ENCODE measurements at places on chromosomes 5 and 9. TPM values are rescaled to one million over a fixed set of nuclear protein-coding genes. Genes with fewer than 3 reads are reported as not detected.

DNA sequence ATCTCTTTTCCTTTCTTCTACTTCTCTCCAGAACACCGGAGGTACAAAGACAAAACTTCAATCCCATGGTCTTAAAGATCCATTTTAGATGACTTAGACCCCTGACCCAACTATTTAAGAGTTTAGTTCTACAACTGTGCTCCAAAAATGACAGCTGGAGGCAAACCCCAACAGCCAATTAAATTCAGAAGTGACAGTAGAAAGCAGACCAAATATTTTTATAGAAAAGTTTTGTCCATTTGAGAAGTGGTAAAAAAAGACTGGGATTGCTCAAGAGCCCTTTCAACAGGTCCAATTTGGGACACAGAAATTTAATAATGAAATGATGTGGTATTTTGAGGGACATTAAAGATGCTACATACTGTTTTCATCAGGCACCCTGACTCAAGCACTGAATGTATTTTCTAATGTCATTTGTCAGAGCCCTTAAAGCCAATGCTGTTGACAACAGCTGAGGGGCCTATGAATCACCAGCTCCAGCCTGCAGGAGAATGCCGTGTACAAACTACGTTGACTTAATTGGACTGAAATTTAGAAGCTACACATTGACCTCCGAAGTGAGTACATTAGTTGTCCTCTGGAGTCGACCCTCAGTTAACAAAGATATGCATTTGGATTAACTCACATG is 147.5 kb upstream of the PIK3R1 start:
- H3K27ac ChIP-seq = no peak overlapping the region
- no peak for DNase-seq
- no peaks in the 10 kb centered on the region for H3K27me3 ChIP-seq
- H3K4me3 ChIP-seq = no peak overlapping the region
- no peaks in the 10 kb centered on the region for H3K36me3 ChIP-seq

The SPOCK1 gene
- not detected for total RNA-seq

The EGFLAM gene
- not detected for total RNA-seq

The SLC25A2 gene
- 0.25 TPM for total RNA-seq

DNA sequence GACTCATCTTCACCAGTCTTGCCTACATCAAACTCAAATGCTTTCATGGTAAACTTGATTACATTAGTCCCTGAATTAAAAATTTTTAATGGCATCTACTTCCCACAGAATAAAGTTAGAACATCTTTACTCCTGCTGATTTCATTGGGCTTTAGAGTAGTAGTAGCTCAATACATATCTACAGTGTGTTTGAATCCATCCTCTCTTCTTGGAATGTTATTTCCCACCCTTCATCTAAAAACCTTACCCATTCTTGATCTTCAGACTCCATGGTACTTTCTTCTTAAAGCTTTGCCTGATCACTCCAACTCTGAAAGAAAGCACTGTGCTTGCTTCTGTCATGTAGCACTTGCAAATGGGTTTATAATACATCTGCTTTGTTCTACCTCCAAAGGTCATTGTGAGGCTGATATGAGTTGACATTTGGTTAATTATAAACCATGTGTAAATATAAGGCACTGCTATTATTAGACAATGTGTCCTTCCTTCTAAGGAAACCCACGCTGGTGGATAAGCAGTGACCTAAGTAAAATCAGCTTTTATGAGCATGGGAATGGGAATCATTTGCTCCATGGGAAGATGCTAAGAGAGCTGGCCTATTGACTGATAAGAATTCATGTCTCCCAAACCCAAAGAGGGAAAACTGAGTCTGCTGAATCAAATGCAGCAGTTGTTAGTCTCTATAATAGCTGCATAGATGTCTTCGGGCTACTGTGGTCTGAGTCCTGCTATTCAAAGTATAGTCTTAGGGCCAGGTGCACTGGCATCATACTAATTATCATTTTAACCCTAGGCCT is 7.5 kb upstream of the PRLR start:
- H3K4me1 ChIP-seq = no peaks in the 10 kb centered on the region
- H3K36me3 ChIP-seq = no peaks in the 10 kb centered on the region
- H3K4me3 ChIP-seq = no peak overlapping the region
- DNase-seq = no peak
- peaks cover 5% of the 10 kb centered on the region for H3K27me3 ChIP-seq

The PCDHB7 gene
- total RNA-seq = not detected

DNA sequence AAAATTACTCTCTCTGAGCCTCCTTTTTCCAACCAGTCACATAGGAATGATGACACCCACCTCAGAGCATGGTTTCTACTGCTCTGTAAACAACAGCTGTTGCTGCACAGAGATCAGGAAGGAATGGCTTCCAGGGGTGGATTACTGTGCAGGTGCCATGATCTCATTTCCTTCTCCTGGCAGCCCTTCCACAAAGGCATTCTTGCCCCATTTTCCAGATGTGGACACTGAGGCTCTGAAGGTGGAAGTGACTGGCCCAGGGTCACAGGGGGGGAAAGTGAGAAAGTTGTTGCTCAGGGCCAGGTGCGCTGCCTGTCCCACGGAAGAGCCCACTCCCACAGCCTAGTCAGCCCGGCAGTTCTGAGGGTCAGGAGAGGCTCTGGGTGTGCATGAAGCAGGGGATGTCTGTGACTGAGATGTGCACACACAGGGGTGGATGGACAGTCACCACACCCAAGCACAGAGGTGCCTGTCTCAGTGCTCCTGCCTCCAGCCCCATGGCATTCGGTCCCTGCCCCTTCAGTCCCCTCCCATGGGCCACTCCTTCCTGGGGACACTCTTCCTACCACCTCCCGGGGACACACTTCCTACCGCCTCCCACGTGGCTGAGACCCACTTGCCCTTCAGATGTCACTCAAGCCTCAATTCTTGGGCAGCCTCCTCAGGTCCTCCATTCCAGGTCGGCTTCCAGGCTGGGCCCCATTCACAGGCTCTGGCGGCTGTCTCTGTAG is 17.0 kb downstream of the FGFR4 start:
- H3K4me1 ChIP-seq = no peaks in the 10 kb centered on the region
- H3K27me3 ChIP-seq = peaks cover 3% of the 10 kb centered on the region
- H3K27ac ChIP-seq = no peak overlapping the region

Measured in activated CD8-positive, alpha-beta T cell treated with anti-CD3 and anti-CD28 coated beads for 36 hours (primary cell).